ENCODE measurements at places on chromosomes 16 and 17.

- H3K4me1 ChIP-seq, result no peaks in the 10 kb centered on the region
- peaks cover 5% of the 10 kb centered on the region for H3K27me3 ChIP-seq
- no peaks in the 10 kb centered on the region for H3K36me3 ChIP-seq
- no peak overlapping the region for H3K4me3 ChIP-seq
- DNase-seq, result no peak
Observed at GRCh38 chr16:6252541-6252940, 1080.1 kb upstream of the RBFOX1 start.

DNA sequence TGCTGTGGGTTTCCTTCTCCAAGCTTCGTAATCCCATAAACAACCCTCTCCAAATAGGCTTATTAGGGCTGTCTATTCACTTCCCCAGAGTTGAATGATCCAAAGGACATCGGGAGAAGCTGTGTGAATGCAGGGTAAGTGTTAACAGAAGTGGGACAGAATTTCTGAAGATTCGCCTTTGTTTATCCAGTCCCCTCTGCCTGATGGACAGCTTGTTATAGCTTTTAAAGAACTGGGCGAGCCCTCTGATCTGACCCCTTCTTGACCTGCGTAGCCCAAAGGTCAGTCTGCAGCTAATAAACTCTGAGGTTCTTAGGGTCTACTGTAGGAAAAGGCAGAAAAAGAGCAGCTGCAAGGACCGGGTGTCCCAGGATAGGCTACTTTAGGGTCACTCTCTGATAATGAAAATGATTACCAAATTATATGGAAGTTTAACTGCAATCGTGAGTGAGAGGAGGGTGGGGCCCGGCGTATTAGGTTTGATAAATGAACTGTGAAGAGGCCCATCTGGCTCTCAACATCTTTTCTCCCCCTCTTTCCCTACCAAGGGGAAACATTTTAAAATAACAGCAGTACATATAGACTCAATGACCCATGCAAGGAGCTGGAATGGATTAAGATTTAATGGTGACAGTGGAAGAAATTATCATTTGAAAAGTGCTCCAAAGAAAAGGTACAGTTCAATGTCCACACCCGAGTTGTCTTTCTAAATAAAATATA lies 233.4 kb downstream of the FTO start:
- H3K27ac ChIP-seq, result no peak overlapping the region
- no peak for DNase-seq
- H3K27me3 ChIP-seq, result no peaks in the 10 kb centered on the region
- H3K4me3 ChIP-seq, result no peak overlapping the region
- peaks cover 38% of the 10 kb centered on the region for H3K36me3 ChIP-seq

DNA sequence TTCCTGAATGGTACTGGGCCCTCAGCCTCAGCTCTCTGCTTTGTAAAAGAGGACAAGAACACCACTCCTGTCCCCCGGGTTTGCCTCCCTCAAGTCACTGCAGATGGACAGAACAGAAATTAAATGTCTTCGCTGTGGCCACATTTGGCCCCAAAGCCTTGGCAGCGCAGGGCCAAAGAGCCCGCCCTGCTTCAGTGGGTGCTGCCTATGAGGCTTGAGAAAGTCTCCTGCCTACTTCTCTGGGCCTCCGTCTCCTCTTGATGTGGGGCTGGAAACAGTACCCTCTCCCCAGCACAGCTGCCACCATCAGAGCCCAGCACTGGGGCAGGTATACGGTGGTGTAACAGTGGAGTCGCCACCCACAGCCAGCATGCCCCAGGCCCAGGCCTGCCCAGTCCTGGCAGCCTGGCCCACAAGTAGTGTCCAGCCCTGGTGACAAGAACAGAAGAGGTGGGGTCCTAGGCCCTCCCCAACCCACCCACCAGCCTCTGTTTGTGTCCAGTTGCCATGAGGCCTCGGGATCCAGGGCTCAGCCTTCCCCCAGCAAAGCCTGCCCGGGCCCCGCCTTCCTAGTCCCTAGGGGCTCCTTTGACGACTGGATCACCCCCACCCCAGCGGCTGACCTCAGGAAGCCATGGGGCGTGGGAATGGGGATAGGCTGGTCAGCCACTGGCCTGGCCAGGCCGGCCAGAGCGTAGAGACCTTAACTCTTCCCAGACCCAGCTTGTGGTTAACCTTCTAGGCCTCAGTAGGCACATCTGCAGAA lies 3.9 kb upstream of the TPPP3 start:
- H3K27me3 ChIP-seq, result peaks cover 50% of the 10 kb centered on the region
- no peak overlapping the region for H3K4me3 ChIP-seq
- no peaks in the 10 kb centered on the region for H3K36me3 ChIP-seq
- DNase-seq, result no peak
- no peak overlapping the region for H3K27ac ChIP-seq

GRCh38 chr17:9549215-9549614 lies 26.4 kb downstream of the STX8 start:
- H3K4me3 ChIP-seq, result no peak overlapping the region
- no peak overlapping the region for H3K27ac ChIP-seq
- H3K4me1 ChIP-seq, result no peaks in the 10 kb centered on the region
- H3K36me3 ChIP-seq, result peaks cover 15% of the 10 kb centered on the region
- H3K27me3 ChIP-seq, result no peaks in the 10 kb centered on the region

GRCh38 chr16:85216522-85217375 lies 104.5 kb upstream of the CIBAR2 start:
- H3K27ac ChIP-seq, result no peak overlapping the region
- H3K4me1 ChIP-seq, result no peaks in the 10 kb centered on the region
- H3K27me3 ChIP-seq, result peaks cover 7% of the 10 kb centered on the region

DNA sequence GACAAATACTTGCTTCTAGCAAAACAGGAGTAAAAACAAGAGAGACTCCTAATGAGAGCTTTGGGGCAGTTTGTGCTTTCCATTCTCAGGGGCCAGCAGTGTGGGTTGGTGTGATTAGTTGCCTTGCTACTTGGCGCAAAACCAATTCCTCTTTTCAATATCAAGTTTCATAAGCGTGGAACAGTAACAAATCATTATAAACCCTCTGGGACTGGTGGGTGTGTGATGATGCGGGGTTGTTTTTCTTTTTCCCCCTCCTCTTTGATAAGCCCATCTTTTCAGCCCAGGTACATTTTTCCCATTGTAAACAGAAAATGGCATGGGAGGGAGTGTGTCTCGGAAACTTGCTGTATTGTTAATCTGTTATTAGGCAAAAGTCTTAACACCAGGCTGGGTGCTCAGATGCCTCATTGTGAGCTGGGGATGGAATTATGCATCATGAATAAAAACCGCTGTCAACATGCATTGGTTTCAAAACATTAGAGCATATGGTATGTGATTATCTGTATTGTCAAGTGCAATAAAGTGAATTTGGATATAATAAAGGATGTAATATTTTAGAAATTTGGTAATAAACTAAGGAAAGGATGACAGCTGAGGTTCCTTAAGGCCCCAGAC lies 166.4 kb downstream of the CCDC182 start:
- H3K27me3 ChIP-seq, result no peaks in the 10 kb centered on the region
- peaks cover 9% of the 10 kb centered on the region for H3K36me3 ChIP-seq
- H3K4me3 ChIP-seq, result peak overlapping the region; percentile 53
- DNase-seq, result peak; percentile 41
- peak overlapping the region; percentile 84 for H3K27ac ChIP-seq
- peaks cover 27% of the 10 kb centered on the region for H3K4me1 ChIP-seq

GRCh38 chr16:50270510-50271147 lies 4.3 kb downstream of the ADCY7 start:
- H3K27me3 ChIP-seq, result no peaks in the 10 kb centered on the region
- DNase-seq, result no peak
- no peak overlapping the region for H3K4me3 ChIP-seq
- H3K27ac ChIP-seq, result no peak overlapping the region
- peaks cover 50% of the 10 kb centered on the region for H3K4me1 ChIP-seq
- H3K36me3 ChIP-seq, result peaks cover 10% of the 10 kb centered on the region

- H3K4me1 ChIP-seq, result peaks cover 5% of the 10 kb centered on the region
- DNase-seq, result no peak
- H3K27ac ChIP-seq, result no peak overlapping the region
Observed at GRCh38 chr17:66348584-66349165, 46.3 kb downstream of the PRKCA start.

- H3K4me3 ChIP-seq, result no peak overlapping the region
- no peaks in the 10 kb centered on the region for H3K36me3 ChIP-seq
- H3K27me3 ChIP-seq, result peaks cover 34% of the 10 kb centered on the region
- no peak for DNase-seq
- no peaks in the 10 kb centered on the region for H3K4me1 ChIP-seq
Observed at GRCh38 chr17:3482852-3483251, 7.1 kb downstream of the ASPA start.

All from stimulated activated naive B cell treated with anti-CD40 and anti-IgM and Interleukin-4, amounts not matched to agents 10 μg/mL and 1 μg/mL and 100 μg/mL, for 72 hours (primary cell).